ENCODE measurements at places on chromosomes 7 and 10.

DNA sequence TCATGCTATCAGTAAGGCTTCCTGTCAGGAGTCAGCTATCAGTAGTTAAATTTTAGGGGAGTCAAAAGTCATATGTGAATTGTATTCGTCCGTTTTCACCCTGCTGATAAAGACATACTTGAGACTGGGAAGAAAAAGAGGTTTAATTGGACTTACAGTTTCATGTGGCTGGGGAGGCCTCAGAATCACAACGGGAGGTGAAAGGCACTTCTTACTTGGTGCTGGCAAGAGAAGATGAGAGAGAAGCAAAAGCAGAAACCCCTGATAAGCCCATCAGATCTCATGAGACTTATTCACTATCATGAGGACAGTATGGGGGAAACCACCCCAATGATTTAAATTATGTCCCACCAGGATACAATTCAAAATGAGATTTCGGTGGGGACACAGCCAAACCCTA lies 47.1 kb downstream of the KLF6 start:
- DNase-seq = no peak

- DNase-seq = no peak
These were observed 278.3 kb downstream of the ARL4A start for GRCh38 chr7:12965767-12966166.

DNA sequence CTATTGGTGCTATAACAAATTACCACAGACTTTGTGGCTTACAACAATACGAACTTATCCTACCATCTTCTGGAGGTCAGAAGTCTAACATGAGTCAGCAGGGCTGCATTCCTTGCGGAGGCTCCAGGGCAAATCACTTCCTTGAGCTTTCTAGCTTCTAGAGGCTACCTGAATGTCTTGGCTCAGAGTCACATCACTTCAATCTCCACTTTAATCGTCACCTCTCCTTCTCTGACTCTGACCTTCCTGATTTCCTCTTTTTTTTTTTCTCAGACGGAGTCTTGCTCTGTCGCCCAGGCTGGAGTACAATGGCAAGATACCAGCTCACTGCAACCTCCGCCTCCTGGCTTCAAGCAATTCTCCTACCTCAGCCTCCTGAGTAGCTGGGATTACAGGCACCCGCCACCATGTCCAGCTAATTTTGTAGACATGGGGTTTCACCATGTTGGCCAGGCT lies 44.6 kb upstream of the ANAPC16 start:
- peak; percentile 52 for DNase-seq

GRCh38 chr7:75881436-75882095 lies 2.7 kb downstream of the RHBDD2 start:
- DNase-seq = no peak

DNA sequence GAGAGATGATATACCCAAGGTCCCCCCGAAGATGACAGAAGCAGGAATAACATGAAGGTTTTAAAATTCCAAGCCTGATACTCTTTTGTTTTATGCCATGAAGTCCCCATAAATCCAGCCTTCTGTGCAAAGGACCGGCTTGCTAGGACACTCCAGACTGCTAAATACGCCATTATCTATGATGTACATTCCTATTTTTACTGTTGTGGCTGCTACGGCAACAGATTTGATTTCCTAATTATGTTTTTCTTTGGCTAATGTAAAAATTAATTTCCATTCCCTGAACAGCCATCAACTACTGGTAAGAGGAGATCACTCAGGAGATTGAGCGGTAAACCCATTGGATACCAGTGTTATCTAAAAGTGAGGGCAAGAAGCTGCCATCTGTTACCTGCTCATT lies 1090.8 kb downstream of the TYW1 start:
- no peak for DNase-seq

GRCh38 chr7:105924945-105925344 lies 38.1 kb upstream of the CDHR3 start:
- DNase-seq = no peak

DNA sequence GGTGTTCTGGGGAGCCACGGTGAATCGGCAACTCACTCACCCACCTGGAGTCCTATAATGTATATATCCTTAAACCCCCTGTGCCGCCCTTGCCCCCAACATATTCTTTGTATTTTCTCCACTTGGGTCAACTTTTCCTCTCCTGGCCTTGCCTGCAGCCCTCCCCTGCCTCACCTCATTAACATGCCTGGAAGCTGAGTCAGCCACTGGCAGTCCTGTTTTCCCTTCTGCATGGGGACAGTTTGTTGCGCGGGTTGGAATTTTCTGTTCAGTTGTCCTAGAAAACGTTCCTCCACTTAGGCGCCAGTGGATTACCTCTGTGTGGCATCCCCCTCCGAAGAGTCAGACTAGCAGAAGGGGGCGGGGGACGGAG lies 97.4 kb downstream of the C10orf105 start:
- DNase-seq = peak; percentile 81

DNA sequence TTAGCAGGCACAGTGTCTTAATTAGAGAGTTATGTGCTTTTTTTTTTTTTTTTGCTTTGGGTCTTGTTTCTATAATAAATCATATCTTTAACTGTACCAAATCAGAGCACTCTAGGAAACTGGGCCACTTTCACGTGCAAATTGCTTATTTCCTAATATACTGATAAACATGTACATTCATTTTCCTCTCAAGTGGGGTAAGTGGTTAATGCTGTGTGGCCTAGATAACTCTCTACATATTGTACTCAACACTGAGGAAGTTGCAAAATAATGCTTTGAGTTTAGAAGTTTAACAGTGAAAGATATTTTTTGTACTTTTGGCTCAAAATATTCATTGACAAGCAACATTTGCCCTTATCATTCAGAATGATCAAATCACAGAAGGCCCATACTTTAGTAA lies 115.9 kb upstream of the IFRD1 start:
- DNase-seq = no peak

- DNase-seq = peak; percentile 71
These were observed at the start of gene FAM237B for GRCh38 chr7:90320801-90321494. Gene FAM237B, minus strand, starts transcription at chr7:90321304. Its CDS starts 1,556 bp downstream, at chr7:90319748.

DNA sequence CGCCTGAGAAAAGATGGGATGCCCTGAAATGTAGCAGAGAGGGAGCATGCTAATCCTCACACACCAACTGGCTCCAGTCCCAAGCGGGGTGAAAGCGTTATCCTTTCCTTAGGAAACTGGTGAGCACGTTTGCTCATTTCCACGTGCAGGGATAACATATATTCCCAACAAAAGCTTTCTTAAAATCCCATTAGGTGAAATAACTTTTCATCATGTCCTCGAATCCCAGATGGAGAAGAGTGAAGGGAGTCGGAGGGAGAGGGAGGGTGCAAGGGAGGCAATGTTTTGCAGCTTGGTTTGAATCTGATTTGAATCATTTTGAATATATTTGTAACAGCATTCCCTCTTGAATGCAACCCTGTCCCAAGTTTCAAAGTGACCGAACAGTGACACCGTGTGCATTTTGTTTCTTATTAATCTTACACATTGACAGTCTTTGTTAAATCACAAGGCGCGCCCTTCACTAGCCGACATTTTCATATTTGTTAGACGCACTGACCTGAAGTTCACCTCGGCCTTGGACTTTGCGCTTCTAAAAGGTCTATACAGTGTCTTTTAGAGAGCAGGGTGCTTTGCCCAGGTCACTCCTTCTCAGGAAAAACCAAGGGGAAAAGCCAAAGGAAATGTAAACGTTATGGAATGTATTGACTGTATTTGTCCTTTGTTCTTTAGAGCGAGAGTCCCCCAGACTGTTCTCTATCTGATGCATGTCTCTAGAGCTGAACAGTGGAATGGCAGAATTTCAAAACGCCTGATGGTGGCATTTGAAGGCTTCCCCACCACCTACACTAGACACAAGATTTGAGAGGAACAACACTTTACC lies 3.1 kb upstream of the HOXA4 start:
- DNase-seq = no peak

DNA sequence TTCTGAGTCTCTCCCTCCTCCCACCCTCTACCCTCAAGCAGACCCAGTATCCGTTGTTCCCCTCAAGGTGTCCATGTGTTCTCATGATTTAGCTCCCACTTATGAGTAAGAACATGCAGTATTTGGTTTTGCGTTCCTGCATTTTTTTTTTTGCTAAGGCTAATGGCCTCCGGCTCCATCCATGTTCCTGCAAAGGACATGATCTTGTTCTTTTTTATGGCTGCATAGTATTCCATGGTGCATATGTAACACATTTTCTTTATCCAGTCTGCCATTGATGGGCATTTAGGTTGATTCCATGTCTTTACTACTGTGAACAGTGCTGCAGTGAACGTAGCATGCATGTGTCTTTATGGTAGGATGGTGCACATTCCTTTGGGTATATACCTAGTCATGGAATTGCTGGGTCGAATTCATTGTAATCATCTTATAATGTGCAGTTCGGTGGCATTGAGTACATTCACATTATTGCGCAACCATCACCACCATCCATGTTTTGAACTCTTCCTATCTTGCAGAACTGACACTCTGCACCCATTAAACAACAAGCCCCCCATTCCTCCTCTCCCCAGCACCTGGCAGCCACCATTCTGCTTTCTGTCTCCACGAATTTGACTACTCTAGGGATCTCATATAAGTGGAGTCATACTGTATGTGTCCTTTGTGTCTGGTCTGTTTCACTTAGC lies 125.5 kb downstream of the CAMK1D start:
- DNase-seq = no peak

DNA sequence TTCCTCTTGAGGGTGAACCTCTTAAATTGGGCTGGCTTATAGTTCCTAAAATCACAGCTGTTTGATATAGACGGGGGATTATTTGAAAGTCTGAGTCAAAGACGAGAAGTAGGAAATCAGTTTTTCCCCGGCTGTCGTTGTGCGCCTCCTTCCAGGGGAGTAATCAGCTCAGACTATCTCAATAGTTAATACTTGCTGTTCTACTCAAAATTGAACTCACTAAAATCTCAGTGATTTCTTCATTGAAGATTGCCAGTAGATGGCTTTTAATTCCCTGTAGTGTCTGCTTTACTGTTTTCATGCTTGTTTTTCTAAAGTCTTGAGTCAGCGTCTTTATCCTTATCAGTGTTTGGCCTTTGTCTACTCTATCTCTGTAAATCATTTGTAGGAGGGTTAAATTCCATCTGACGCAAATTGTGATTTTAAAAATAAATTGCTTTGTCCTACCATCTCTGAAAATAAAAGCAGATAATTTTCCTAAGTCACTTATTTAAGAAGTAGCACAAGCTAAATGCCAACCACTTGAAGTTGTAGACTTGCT lies 47.3 kb downstream of the CNNM2 start:
- no peak for DNase-seq

GRCh38 chr7:131800008-131800407 lies 243.6 kb upstream of the PODXL start:
- DNase-seq = no peak

DNA sequence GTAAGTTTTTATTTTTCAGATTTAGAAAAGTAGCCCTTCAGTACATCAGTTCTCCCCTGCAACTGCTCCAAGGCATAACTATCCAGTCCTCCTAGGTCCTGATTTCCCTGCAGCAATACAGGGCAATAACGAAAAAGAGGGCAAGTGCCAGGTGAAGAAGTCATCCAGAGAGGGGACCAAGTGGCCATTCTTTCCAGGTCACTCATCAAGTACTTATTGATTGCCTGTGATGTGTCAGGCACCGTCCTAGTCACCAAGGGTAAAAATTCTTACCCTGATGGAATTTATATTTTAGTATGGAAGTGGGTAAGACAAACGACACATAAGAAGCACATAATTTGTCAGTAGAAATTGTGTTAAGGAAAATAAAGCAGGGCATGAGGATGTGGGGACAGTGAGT lies 67.1 kb upstream of the GSDME start:
- no peak for DNase-seq

GRCh38 chr10:127157089-127157488 lies 39.3 kb downstream of the INSYN2A start:
- DNase-seq = no peak

DNA sequence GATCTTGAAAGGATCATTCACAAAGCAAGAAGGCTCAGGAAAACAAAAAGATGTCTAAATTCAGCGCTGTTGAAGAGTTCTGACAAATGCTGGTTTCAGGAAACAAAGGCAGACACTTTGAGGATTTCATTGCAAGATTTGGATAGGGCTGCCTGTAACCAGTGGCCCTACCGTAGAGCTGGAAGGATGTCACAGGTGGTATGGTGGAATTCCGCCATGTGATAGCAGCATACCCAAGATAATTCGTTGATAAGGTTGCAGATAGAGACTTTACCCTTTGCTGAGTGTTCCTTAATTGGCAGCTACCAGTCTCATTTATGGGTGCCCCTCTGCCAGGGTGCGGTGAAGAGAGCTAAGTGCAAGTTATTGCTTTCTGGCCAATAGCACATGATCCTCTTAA lies 100.1 kb downstream of the WDR11 start:
- DNase-seq = no peak

DNA sequence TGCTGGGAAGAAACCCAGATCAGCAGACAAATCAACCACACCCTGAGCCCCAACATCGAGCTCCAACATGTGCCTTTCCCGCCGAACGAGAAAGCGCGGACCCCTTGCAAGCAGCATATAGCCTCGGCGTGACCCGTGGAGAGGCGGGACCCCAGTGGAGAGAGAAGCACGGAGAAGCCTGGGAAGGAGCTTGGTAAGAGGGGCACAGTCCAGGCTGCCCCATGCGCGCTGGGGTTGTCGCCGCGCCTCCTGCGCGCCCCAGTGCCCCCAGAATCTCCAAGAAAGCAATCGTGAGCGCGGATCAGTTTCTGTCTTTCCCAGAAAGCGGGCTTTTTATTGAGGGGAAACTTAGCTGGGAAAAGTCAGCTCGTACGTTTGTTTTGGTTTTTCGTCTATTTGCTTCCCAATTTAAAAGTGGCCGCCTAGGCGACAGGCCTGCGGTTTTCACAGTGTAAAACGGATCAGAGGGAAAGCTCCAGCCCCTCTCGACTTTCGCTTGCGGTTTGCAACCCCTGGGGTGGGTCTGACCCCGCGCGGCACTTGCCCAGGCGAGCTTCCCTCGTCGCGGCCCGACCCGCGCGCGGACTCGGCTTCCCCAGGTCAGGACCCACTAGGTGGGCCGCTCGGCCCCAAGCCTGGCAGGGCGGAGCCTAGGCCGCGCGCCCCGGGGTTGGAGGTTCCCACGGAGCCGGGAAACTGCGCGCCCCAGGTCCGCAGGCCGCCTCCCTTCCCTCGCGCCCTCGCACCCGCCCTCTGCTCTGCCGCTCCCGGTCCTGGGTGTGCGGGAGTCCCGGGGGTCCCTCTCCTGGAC lies 31.1 kb downstream of the SKIDA1 start:
- DNase-seq = peak; percentile 65

DNA sequence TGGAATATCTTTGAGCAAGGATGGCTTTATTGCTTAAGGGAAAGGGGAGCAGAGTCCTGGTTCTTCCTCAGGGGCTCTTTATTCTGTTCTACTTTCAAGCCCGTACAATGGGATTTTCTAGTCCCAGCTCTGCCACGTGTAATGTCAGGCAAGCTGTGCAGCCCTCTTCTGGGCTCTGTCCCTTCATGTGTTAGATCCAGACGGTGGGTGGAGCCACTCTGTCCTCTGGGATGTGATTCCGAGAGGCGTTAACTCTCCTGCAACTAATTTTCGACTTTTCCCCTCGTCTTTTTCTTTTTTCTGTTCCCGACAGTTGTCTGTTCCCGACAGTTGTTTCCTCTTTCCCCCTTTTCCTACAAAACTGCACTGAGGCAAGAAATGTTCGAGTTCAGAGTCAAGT lies 34.8 kb downstream of the FBH1 start:
- DNase-seq = no peak

GRCh38 chr7:101550641-101551541 lies 78.2 kb downstream of the MYL10 start:
- DNase-seq = peak; percentile 67

GRCh38 chr10:127872871-127873600 lies 19.7 kb downstream of the CLRN3 start:
- no peak for DNase-seq

- DNase-seq = no peak
These were observed 38.1 kb upstream of the GRM8 start for GRCh38 chr7:127290801-127291361.

Measured in AG20443 (cell line).